ENCODE measurements at places on chromosomes 12 and 14.

- no peak for DNase-seq
Measured at GRCh38 chr14:100168506-100168905, 9.1 kb upstream of the DEGS2 start.

DNA sequence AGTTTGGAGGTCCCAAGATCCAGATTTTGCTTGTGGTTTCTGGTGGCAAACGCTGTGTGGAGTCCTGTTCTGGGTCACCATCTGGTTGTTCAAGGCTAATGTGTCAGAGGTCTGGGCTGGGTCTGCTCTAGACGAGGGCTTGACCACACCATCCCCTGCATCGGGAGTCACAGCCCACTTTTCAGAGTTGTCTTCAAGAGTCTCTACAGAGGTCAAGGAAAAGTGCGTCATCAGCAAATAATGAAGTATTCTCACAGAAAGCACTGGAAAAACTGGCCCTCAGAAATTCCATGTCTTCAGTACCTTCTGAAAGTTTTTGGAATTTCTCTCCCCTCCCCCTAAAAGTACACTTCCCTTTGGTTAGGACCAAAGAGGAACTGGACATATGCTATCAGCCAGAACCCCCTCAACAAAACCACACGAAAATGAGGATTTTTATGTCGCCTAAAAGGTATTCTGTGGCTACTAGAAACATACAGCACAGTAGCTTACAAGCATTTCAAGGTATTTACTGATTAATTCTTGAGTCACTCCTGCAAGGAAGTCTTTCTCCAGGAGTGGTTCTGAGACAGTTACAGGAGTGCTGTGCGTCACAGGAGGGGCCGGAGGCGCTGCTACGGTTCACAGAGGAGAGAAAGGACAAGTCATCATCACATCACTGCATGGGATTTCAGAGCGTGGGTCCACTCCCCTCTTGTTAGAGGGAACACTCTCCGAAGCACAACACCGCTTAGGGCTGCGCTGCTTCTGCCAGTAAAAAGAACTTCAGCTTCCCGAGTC is 35.4 kb downstream of the RAD52 start:
- no peak for DNase-seq

DNA sequence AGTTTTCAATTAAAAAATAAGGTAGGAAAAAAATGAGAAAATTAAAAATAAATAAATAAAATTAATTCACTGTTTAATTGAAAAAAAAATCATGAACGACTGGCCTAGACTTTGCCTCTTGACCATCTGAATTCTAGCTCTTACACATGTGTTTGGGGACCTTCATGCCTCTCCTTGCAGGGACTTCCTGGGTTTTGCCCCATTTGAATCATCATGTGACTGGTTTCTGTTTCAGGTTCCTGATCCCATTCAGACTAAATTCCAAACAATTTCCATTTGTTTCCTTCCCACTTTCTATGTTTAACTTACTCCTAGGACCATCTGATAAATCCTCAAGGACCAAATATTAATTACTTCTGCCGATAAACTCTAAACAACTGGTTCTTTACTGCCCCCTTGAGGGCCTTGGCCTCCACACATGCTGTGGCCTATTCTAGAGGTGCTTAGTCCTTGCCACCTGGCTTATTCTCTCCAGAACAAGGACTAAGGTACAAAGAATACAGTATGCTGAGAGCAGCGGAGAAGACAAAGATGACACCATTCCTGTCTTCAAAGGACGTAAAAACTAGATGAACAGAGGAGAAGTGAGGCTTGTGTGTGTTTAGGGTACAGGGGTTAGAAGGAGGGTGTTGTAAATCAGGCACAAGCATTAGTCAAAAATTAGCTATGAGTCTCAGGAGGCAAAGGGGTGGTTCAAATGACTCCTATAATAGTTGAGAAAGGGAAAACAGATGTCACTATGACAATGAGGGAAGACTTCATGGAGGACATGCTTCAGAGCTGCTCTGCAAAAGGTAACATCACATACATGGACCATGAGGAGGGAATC is 125.8 kb upstream of the AVPR1A start:
- peak; percentile 76 for DNase-seq

- no peak for DNase-seq
Measured at GRCh38 chr12:26573225-26573909, 259.6 kb downstream of the ITPR2 start.

- no peak for DNase-seq
Measured at GRCh38 chr14:72597252-72598233, 296.4 kb downstream of the DPF3 start.

- DNase-seq, result no peak
Measured at GRCh38 chr12:108629824-108630476, 3.7 kb downstream of the SELPLG start.

DNA sequence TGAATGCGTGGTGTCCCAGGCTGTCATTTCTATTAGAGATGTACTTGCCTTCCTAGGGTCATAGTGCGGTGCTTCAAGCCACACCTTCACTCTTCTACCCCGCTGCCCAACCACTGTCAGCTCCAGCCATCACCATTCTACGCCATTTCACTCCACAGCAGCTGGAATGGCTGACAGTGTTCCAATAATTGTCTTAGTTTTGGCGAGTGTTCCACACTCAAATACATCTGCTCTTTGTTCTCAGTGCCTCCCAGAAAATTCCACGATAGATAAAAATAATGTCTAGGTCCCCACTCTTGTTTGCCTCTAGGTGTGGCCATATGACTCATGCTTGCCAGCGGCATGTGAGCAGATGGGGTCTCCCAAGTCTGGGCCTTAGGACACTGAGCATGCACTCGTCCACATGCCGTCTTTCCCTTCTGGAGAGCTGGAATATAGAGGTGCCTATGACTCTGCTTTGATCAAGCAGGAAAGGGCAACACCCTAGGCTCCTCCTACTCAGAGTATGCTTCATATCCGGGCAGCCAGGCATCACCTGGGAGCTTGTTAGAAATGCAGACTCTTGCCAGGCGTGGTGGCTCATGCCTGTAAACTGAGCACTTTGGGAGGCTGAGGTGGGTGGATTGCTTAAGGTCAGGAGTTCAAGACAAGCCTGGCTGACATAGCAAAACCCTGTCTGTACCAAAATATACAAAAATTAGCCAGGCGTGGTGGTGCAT is 163.0 kb downstream of the BRMS1L start:
- no peak for DNase-seq

DNA sequence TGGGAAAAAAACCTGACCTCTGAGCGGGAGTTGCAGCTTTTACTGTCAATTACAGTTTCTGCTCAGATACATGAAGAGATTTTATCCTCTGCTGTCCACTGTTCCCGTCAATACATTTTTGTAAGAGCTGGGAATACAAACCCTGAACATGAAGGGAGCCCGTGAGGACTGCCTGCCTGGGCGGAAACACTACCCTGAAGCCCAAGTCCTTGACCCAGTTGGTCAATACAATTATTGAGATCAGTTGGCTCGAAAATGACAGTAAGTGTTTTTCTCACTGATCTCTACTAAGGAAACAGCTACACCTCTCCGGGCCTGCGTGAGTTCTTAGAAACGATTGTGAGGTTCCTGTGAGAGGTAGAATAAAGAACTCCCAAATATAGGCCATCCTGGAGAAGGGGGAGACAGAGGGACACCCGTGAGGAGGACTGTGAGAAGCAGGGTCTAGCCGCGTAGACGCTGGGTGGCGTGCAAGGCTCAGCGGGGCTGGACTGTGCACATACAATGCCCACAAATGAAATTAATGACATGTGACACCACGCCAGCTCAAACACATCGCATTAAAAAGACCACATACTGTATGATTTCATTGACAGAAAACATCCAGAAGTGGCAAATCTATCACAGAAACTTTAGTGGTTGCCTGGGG is 509.5 kb downstream of the TMEM132D start:
- DNase-seq, result no peak

DNA sequence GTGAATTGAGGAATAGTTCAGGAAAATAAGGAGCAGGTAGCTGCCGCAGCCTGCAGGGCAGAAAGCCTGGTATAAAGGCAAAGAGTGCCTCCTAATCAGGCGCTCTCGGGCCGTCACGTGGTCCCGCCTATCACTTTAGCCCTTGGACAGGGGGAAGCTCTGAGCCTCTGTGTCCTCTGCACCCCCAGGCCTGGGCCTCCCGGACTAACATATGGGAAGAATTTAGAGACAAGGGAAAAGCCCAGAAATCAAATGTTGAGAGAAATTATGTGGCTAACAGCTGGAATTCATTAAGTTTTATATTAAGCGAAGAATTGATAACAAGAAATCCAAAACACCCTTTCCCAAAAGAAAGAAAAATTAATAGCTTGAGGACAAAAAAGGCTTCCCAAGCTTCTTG is 417.7 kb downstream of the ATP23 start:
- no peak for DNase-seq

DNA sequence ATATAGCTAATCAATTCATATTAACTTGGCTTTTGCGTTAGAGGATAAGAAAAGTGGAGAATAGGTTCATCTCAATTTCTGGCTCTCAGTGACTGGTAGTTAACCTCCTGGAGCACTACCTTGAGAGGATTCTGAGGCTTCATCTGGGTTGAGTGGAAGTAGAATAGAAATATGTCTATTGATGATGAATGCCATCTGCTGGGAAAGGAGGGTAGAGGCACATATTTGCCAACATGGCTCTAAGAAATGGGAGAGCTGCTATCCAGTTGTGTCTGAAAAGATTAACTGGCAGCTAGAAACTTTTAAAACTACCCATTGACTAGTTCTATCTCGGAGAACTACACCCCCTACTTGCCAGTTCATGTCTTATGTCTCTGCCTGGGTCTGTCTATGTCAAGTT is 530.1 kb downstream of the NRXN3 start:
- DNase-seq, result no peak

GRCh38 chr12:12482150-12482761 is 80.4 kb downstream of the DUSP16 start:
- no peak for DNase-seq

- no peak for DNase-seq
Measured at GRCh38 chr12:90280564-90281058, 572.0 kb upstream of the ATP2B1 start.

GRCh38 chr12:78086553-78087362 is 256.1 kb downstream of the NAV3 start:
- no peak for DNase-seq

- DNase-seq, result no peak
Measured at GRCh38 chr12:13243516-13244070, 47.1 kb downstream of the EMP1 start.

DNA sequence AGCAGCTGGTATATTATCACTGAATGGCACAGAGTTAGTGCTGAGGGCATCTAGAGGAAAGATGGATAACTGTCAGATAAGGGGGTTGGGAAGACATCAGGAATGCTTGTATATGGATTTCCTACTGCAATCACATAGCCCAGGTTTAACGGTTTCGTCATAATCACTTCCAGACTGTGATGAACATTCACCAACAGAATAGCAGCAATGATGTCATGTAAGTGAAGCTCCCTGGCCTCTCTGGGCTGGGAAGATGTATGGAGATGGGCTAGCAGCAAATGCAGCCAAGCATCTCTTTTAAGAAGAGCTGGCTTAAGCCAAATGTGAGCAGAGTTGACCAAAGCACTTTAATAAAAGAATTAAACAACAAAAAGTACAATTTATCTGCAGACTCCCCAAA is 714.6 kb downstream of the GALC start:
- no peak for DNase-seq

DNA sequence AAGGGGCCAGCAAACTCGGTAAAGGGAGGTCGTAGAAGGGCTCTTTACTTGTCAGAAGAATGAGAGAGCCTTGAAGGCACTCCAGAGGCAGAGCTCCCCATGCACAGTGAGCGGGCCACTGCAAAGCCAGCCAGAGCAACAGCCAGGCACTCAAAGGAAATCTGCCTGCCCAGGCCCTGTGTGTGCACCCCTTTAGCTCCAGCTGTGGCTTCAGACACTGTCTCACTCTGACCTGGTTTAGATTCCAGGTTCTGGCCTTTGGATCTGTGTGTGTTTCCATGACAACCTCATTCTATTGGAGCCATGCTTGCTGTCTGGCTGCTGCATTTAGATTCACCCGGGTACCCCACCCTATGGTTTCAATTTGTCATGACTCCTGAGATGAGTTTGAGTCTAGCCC is 170.3 kb downstream of the CAPZA3 start:
- no peak for DNase-seq

- no peak for DNase-seq
Measured at GRCh38 chr12:94602024-94602423, 48.3 kb downstream of the TMCC3 start.

DNA sequence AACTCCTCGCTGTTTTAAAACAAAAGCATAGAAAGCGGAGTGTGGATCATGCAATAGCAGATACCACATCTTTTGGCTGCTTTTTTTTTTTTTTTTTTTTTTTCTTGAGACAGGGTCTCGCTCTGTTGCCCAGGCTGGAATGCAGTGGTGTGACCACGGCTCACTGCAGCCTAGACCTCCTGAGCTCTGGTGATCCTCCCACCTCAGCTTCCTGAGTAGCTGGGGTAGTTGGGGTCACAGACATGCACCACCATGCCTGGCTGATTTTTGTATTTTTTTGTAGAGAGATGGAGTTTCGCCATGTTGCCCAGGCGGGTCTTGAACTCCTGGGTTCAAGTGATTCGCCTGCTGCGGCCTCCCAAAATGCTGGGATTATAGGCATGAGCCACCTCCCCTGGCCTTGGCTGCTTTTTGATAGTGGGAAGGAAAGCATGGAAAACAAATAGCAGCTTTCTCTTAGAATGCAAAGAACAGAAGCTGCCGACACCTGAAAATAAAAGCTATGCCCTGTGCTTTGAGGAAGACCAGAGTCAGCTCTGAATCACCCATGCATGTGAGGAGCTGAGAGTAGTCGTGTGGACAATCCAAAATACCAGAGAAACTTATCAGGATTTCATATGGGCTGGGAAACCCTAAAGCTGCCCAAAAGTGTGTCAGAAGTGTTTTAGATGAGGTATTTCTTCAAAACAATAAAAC is 3.6 kb upstream of the ELK3 start:
- no peak for DNase-seq

GRCh38 chr12:30425445-30425844 is 270.2 kb downstream of the IPO8 start:
- no peak for DNase-seq
